Femur (tissue), 1 donor: ENCODE measurements at places on chromosomes 12 and 14.

- DNase-seq = no peak
These were observed 18.0 kb downstream of the MFAP5 start for GRCh38 chr12:8644345-8645248.

DNA sequence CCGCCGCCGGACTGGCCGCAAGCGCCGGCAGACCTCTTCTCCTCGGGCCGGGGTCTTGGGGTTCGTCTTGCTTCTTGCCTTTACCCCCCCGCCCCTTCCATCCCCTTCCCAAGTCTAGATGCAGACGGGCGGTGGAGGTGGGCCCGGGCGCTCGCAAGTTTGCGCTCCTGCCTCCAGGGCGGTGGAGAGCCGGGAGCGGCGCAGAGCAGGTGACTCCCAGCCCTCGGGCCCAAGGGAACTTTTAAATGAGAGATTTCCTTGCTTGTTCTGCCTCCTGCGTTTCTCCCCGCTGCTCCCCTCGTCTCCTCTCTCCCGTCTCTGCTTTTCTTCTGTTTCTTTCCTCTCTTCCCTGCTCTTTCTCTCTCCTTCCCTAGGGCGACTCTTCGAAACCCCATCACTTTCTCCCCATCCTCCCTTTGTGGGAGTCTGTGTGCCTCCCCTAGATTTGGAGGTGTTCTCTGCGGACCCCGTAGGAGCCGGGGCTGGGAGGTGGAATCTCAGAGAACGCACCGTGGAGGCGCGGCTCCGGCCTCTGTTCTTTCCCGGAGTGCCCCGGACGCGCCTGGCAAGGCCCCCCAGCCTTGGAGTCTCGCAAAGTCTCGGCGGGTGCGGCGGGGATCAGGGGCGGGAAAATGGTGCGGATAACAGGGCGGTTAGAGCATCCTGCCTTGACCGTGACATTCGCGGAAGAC is 114.7 kb upstream of the MYL2 start:
- no peak for DNase-seq

DNA sequence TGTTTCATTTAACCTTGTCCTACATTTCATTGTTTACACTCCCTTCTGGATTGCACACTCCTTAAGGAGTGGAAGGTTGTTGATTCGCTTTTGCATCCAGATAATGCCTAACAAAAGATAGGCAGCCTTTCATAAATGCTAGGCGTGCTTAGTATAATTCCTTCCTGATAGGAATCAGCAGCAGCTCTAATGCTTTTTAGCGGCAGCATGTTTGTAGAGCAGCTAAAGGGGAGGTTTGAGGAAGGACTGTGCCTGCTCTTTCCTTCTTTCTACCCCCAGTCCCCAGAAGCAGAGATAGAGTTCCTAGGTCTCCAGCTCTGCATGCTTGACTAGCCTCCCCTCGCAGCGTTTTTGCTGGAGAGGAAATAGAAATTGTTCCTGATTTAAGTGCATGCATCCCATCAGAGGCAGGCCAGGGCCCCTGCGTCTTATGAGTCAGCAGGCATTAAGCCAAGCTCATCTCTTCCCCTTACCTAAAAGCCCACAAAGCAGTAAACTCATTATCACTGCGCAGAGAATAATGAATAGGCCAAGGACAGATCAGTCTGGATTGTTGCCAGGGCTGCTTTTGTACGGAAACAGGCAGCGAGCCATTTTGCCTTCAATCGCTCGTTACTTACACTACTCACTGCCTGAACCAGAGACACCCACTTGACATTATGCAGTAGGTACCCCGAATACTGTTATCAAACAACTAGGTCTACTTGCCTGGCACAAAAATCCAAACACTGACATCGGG is 14.0 kb upstream of the TBPL2 start:
- DNase-seq = peak; percentile 42

DNA sequence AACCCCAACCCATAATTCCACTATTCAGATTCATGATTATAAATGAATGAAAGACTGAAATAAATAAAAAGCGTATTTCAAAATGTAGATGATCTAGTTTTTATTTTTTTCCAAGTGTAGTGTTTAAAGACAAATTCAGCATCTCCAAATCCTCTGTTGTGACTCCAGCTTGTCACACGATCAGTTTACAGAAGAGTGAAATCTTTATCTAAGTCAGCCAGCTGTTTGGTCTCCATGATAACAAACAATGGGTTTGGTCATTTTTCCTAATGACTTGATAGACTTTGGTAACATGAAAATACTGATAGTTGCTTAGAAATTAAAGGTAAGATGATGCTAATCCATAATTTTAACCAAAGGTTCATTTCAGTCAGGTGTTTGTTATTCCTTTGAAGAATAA is 114.5 kb upstream of the RASSF8 start:
- DNase-seq = no peak

DNA sequence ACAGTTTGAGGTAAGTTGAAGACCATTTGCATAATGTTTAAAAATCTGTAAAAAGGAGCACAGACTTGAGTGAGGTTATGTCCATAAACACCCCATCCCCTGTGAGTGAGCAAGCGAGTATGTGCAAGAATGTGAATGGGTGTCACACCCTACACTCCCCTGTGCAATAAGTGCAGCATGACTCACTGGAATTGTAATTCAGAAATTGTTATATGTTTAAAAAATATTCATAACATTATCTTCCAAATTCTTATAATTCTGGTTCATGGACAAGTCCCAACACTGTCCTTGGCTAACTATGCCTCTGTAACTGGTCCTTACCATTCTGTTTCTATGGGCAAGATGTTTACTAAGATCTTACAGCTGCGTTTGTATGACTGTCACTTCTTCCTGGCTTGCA is 207.8 kb upstream of the FAR2 start:
- no peak for DNase-seq

DNA sequence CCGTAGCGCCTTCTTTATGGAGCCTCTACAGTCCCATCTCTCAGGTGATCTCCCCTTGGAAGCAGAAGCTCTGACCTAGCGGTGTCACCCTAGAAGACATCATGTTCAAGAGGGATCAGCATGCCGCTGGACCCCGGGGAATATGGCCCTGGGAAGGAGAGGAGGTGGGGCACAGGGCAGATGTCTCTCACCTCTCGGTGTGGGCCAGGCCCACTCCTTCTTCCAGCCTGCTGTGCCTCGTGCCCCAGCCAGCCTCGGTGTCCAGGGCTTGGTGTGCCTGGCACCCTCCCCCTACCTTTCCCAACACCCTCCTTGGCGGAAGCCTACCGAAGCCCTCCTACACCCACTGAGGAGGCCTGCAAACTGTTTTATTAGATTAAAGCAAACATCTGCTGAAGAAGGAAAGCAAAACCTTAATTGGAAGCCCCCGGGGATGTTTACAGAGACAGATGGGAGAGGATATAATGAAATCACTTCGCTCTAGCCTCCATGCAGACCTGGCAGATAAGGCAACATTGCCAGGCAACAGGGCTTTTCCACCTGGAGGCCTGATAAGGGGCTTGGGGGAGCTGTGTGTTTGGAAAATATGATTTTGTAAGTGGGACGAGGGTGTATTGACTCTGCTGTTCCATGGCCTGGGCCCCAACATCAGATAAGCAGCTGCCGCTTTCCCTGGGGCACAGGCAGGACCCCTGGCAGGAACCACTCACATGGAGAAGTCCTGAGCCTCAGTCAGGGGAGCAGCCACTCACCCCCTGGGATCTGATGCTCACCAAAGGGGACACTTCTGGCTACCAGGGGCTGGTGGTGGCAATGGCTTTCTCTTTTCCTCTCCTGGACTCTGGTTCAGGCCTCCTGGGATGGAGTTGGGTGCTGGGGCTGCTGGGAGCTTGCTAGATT is 5.7 kb upstream of the CHGA start:
- DNase-seq = no peak

DNA sequence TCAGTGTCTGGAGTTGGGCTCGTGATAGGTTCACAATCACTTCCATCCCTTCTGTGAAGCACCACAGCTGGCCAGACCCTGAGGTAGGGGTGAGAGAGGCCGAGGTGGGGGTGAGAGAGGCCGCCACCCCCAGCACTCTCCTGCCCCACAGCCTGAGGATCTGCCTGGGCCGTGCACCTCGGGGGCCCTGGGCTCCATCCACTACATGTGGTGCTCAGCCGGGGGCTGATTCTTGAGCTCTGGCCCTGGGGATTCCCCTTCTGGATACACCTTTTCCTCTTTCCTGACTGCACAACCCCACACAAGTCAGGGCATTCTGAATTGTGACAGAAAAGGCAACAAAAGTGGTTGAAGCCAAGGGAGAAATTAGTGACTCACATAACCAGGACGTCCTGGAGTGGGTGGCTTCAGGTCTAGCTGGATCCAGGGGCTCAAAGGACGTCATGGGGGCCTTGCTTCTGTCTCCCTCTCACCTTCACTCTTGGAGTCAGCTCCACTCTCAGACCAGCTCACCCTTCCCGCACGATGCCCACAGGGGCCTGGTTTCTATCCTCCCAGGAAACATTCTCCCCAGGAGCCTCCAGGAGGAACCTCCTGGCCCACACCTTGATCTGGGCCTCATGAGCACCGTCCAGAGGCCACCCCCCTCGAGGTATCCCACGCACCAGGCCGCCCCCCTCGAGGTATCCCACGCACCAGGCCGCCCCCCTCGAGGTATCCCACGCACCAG is 12.1 kb upstream of the FBRSL1 start:
- no peak for DNase-seq

DNA sequence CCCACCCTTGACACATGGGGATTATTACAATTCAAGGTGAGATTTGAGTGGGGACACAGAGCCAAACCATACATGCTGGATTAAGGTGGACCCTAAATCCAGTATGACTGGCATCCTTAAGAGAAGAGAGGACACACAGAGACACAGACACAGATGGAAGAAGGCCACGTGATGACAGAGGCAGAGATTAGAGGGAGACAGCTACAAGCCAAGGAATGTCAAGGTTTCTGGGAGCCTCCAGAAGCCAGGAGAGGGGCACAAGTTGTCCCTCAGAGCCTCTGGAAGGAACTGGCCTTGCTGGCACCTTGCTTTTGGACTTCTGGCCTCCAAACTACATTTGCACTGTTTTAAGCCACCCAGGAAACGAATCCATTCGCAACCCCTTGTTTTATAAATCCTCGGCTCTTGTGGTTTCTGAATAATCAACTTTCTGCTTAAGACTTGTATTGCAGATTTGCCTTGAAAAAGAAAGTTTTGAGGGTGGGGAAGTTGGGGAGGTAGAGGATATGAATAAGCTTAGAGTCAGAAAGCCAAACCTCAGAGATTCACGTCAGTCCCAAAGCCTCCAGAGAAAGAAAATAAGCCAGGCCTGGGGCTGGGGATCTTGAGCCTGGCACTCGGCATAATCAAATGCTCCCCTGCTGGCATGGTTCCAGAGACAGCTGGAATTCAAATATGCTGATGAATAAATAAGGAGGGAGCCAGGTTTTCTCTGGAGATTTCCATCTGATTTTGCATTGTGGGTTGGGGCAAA is 224.2 kb upstream of the PWP1 start:
- no peak for DNase-seq

- DNase-seq = no peak
These were observed 82.5 kb downstream of the MED13L start for GRCh38 chr12:116194935-116195431.

- no peak for DNase-seq
These were observed 34.6 kb downstream of the P2RX7 start for GRCh38 chr12:121167232-121167820.

GRCh38 chr12:1579651-1580435 is 14.5 kb downstream of the FBXL14 start:
- DNase-seq = no peak

GRCh38 chr14:102272392-102272791 is 32.6 kb downstream of the MOK start:
- DNase-seq = no peak

DNA sequence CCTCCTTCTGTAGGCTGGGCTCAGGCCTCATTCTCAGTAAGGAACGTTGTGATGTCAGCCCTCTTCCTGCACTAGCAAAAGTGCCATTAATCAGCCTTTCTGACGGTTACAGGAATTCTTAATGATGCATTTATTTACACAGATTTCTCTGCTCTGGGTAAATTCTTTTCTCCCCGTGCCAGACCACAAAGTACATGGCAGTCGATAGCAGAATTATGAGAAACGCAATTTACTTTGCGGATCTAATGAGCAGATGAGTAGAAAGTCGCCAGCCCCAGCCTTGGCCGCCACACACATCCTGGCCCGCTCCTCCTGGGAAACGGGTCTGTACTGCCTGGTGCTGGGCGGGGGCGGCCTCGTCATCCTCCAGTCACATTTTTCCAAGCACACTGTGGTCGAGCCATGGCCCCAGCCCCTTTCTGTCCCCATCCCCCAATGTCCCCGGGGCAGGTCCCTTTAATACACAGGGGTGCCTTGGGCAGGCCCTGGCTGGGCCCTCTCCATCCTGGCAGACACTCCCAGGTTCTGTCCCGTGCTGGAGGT is 25.9 kb downstream of the NOC4L start:
- DNase-seq = no peak

DNA sequence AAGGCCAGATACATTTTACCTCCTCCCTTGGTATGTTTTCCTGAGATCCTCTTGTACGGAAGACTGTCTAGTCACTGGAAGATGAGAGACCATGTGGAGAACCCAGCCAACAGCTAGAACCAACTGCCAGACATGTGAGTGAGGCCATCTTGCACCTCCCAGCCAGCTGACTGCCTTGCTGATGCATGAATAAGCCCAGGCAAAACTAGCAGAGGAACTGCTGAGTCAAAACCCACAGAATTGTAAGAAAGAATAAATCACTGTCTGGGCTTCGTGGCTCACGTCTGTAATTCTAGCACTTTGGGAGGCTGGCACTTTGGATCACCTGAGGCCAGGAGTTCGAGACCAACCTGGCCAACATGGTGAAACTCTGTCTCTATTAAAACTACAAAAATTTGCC is 160.0 kb downstream of the TPH2 start:
- no peak for DNase-seq

DNA sequence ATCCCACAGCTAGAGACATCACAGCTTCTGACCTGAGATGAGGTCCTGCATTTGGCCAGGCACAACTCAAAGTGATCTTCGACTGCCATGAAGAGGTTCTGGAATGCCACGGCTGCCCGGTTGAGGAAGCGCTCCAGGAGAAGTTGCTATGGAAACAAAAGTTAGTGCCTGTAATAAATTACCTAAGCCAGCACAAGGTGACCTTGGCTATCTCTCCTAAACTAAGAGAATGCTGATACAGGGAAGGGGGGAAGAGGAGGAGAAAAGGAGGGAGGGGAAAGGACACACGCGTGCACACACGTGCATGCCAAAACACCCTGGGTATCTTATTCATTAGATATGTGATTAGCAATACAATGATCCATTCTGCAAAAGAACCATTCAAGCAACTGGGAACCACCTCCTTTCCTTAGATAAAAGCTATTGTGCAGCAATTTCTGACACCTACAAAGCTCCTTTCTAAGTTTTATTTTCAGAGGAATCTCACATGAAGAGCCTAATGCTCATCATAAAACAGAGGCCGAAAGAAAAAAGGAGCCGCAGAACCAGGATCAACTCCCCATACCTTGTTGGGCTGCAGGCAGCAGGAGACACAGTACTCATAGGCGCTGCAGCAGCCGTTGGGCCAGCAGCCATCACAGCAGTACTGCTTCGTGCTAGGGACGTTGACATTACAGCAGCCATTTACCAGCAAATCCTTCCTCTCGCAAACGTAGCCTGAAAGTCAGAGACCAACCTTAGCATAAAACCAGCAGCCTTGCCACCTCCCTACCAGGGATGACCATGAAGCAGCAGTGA is 17.9 kb downstream of the SPRING1 start:
- no peak for DNase-seq

- no peak for DNase-seq
These were observed 222.0 kb downstream of the ANO2 start for GRCh38 chr12:5723071-5723470.
